ENCODE measurements at places on chromosomes 6 and 20.

GRCh38 chr6:12555267-12555666, 161.3 kb upstream of the PHACTR1 start:
- H3K4me1 ChIP-seq, result no peaks in the 10 kb centered on the region
- H3K27me3 ChIP-seq, result peaks cover 10% of the 10 kb centered on the region
- H3K4me3 ChIP-seq, result no peak overlapping the region
- no peak overlapping the region for H3K27ac ChIP-seq
- DNase-seq, result no peak
- no peaks in the 10 kb centered on the region for H3K36me3 ChIP-seq

GRCh38 chr6:166782520-166782919, 155.5 kb upstream of the RPS6KA2 start:
- H3K4me3 ChIP-seq, result no peak overlapping the region
- H3K27ac ChIP-seq, result no peak overlapping the region
- H3K36me3 ChIP-seq, result no peaks in the 10 kb centered on the region
- H3K27me3 ChIP-seq, result no peaks in the 10 kb centered on the region

GRCh38 chr6:151627689-151628444, 134.1 kb downstream of the CCDC170 start:
- no peaks in the 10 kb centered on the region for H3K36me3 ChIP-seq
- H3K27me3 ChIP-seq, result peaks cover 24% of the 10 kb centered on the region
- peak overlapping the region; percentile 60 for H3K27ac ChIP-seq

DNA sequence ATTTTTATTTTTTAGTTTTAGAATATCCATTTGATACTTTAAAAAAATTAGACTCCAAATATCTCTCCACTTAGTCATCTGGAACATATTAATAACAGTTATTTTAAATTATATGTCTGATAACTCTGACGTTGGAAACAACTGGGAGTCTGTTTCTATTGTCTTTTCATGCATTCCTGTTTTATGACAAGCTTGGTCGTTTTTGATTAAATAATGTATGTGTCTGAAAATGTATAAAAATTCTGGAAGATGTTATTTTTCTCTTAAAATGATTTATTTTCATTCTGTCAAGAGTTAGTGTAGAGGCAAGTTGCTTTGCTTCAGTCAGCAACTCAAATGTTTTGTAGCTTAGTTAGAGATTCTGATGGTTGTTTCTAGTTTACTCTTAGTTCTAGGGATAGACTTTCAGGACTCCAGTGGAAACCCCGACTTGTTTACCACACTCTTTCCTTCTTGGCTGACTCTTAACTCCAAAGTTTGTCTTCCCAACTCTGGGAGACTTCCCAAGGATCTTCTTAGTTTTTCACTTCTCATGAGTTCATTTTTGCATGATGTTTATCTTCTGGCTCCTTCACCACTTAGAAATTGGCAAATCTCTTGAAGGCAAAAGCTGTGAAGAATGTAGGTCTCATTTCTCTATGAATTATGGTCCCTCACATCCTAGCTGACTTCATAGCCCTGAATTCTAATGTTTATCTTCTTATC, 190.9 kb downstream of the LAMA2 start:
- no peak overlapping the region for H3K4me3 ChIP-seq
- H3K4me1 ChIP-seq, result no peaks in the 10 kb centered on the region
- no peak for DNase-seq
- peaks cover 20% of the 10 kb centered on the region for H3K27me3 ChIP-seq

GRCh38 chr6:152330961-152331360, 306.2 kb downstream of the SYNE1 start:
- H3K4me3 ChIP-seq, result no peak overlapping the region
- DNase-seq, result no peak
- no peaks in the 10 kb centered on the region for H3K27me3 ChIP-seq
- no peaks in the 10 kb centered on the region for H3K36me3 ChIP-seq
- no peak overlapping the region for H3K27ac ChIP-seq

- no peak for DNase-seq
- peaks cover 62% of the 10 kb centered on the region for H3K36me3 ChIP-seq
Measured at GRCh38 chr20:3935956-3936340, 46.8 kb downstream of the PANK2 start.

DNA sequence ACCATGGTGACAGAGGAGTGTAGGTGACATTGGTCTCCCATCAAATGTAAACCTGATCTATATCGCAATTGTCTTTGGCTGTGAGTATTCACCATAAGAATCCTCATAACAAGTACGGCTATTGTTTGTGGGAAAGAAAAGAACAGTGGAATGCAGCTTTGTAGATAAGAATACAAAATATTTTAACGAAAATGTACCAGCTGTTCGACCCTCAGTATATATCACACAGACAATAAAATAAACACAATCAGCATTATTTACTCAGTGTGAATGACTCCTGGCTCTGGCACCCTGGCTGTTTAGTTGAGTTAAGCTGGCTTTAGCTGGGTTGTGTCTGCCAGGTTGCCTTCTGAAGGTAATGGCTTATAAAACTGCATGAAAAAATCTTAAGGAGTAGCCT, 43.4 kb downstream of the SNRNP48 start:
- no peaks in the 10 kb centered on the region for H3K4me1 ChIP-seq
- H3K27me3 ChIP-seq, result peaks cover 16% of the 10 kb centered on the region
- no peaks in the 10 kb centered on the region for H3K36me3 ChIP-seq
- H3K4me3 ChIP-seq, result no peak overlapping the region
- no peak for DNase-seq
- H3K27ac ChIP-seq, result no peak overlapping the region

DNA sequence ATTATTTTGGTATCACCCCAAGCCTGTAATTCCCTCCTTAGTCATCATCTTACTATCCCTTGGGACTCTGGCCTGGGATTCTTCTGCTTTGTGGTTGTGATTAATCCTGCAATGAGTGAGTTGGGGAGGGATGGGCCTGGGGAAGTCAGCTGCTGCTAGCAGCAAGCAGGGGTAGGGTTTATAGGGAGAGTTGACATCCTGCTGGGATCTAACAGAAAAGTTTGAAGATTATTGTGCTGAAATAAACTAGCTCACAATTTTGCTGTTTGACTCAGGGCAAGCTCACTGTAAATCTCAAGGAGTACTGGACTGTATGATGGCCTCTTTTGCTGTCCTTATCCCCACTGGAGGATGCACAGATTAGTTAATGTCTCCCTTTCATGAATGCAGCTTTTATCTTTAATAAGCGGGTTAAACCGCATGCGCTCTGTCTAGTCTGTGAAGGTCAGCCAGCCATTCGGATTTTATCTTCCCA, 83.4 kb downstream of the JARID2 start:
- H3K4me3 ChIP-seq, result peak overlapping the region; percentile 38
- H3K27ac ChIP-seq, result peak overlapping the region; percentile 86
- peaks cover 90% of the 10 kb centered on the region for H3K4me1 ChIP-seq
- H3K36me3 ChIP-seq, result peaks cover 54% of the 10 kb centered on the region

- DNase-seq, result no peak
- H3K36me3 ChIP-seq, result no peaks in the 10 kb centered on the region
- H3K27ac ChIP-seq, result no peak overlapping the region
- no peak overlapping the region for H3K4me3 ChIP-seq
Measured at GRCh38 chr6:9647071-9647445, 767.8 kb downstream of the TFAP2A start.

DNA sequence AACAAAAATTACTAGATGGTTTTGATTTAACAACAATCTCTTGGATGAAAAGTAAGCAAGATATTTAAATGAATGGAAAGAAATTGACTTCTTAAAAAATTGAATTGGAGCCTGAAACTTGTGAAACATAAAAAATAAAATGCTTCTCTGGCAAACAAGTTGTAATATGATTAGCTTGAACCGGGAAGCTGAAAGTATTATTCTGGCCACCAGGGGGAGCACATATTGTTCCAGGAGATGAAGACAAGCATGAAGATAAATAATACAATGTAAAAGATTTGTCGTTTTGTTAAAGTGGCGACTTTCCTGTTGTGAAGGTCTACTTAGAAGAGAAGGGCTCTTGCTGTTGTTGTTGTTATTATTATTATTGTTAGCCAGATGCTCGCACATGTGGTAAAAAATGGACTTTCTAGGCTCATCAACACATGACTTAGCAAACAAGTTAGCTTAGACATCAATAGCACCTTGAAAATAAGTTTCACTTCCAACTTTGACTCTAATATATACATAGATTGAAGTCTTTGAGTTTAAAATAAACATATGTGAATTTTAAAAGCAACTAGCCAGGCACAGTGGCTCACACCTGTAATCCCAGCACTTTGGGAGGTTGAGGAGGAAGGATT, 14.2 kb downstream of the PAX1 start:
- no peaks in the 10 kb centered on the region for H3K4me1 ChIP-seq
- no peak overlapping the region for H3K27ac ChIP-seq
- H3K36me3 ChIP-seq, result no peaks in the 10 kb centered on the region
- peaks cover 46% of the 10 kb centered on the region for H3K27me3 ChIP-seq
- DNase-seq, result no peak
- H3K4me3 ChIP-seq, result no peak overlapping the region

GRCh38 chr6:52512199-52512598, 64.7 kb downstream of the TRAM2 start:
- no peak overlapping the region for H3K27ac ChIP-seq
- no peak overlapping the region for H3K4me3 ChIP-seq
- DNase-seq, result no peak
- peaks cover 68% of the 10 kb centered on the region for H3K36me3 ChIP-seq
- peaks cover 2% of the 10 kb centered on the region for H3K4me1 ChIP-seq

- no peak overlapping the region for H3K4me3 ChIP-seq
- H3K36me3 ChIP-seq, result no peaks in the 10 kb centered on the region
- H3K27ac ChIP-seq, result no peak overlapping the region
- peaks cover 60% of the 10 kb centered on the region for H3K27me3 ChIP-seq
Measured at GRCh38 chr6:52077180-52077884, 10.1 kb downstream of the PKHD1 start.

GRCh38 chr6:28782113-28782673, 141.6 kb downstream of the TRIM27 start:
- peaks cover 4% of the 10 kb centered on the region for H3K4me1 ChIP-seq
- peak overlapping the region; percentile 18 for H3K4me3 ChIP-seq
- peaks cover 91% of the 10 kb centered on the region for H3K27me3 ChIP-seq
- peaks cover 4% of the 10 kb centered on the region for H3K36me3 ChIP-seq
- no peak overlapping the region for H3K27ac ChIP-seq

- peaks cover 3% of the 10 kb centered on the region for H3K36me3 ChIP-seq
- no peak for DNase-seq
- H3K4me3 ChIP-seq, result peak overlapping the region; percentile 86
- H3K27me3 ChIP-seq, result peaks cover 9% of the 10 kb centered on the region
- H3K27ac ChIP-seq, result peak overlapping the region; percentile 86
- peaks cover 18% of the 10 kb centered on the region for H3K4me1 ChIP-seq
Measured at GRCh38 chr20:34703061-34703423, 1.1 kb upstream of the TP53INP2 start.

DNA sequence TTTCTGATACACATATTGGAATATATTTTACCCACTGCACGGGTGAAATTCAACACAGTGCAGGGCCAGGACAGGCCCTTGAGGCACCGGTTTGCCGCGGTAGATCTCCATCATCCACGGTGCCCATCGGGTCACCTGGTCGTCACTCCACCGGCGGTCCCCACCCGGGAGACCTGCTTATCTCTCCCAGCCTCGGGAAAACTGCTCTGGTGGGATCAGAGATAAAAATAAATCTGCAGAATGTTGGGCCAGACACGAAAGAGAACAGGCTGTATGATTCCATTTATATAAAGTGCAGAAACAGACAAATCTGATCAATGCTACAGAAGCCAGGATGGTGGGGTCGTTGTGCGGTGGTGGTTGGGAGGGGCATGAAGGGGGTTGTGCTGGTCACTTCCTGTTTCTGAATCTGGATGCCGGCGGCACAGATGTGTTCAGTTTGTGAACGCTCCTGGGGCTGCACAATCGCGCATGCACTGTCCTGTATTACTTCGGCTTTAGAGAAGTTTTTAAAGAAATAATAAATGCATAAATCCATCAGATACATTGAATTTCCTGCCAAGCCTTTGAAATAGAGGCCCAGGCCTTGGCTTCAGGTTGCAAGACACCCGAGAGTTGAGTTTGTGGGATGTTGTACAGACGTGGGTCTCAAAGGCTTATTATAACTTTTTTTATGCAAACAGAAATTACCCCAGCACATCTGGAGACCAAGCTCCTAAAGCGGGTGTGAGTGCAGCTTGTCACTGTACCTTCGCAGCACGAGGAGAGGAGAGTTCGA, 54.3 kb downstream of the ANKRD60 start:
- no peak overlapping the region for H3K27ac ChIP-seq
- DNase-seq, result no peak
- H3K36me3 ChIP-seq, result no peaks in the 10 kb centered on the region
- no peak overlapping the region for H3K4me3 ChIP-seq
- peaks cover 19% of the 10 kb centered on the region for H3K27me3 ChIP-seq

- peak; percentile 54 for DNase-seq
- no peaks in the 10 kb centered on the region for H3K36me3 ChIP-seq
- H3K27me3 ChIP-seq, result no peaks in the 10 kb centered on the region
- H3K4me3 ChIP-seq, result peak overlapping the region; percentile 47
- H3K4me1 ChIP-seq, result peaks cover 19% of the 10 kb centered on the region
Measured at GRCh38 chr20:36836591-36837269, 39.2 kb upstream of the TLDC2 start.

Data from activated T-cell treated with anti-CD3 and anti-CD28 coated beads, Interleukin-2, amount 50 U/mL, for 24 hours (primary cell).